Right lung (tissue), 10 donors: ENCODE measurements at places on chromosomes 6 and 20. TPM values are rescaled to one million over a fixed set of nuclear protein-coding genes. Genes with fewer than 3 reads are reported as not detected.

DNA sequence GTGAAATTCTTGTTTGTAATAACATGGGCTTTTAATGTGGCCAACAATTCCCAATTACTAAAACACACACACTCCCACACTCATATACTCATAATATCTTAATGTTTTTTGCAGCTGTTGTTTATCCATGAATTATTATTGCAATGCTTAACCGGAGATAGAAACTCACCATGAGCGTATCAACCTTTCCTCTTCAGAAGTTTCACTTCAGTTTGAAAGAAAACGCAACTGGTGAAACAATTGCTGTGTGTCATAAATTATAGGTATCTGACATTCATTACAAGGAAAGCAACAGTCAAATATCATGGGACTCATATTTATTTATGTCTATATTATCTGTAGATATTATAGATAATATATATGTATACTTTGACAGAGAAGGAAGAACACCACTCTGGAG lies 104.1 kb downstream of the HDGFL1 start:
- no peak for DNase-seq

The RHAG gene
- polyA plus RNA-seq: 2.0 TPM

The ENPP5 gene
- 6.6 TPM for polyA plus RNA-seq

DNA sequence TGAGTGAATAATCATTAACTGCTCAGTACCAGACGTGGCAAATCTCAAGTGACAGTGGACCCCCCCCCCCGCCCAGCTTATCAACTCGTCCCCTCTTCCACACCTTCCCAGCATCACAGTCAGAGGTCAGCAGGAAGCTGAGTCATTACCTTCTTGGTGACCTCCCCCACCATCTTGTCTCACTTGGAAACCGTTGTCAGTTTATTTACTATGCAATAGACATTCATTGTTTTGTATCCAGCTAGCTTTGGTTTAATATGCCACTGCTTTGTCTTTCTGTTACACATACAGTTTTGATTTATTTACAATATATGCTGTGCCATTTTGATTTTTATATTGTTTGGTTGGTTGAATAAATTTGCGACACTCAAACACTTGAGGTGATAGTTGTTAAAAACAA lies 158.1 kb downstream of the QKI start:
- DNase-seq: no peak
